Aorta (tissue), 5 donors: ENCODE measurements at places on chromosomes 2 and 18. TPM values are rescaled to one million over a fixed set of nuclear protein-coding genes. Genes with fewer than 3 reads are reported as not detected.

- H3K27ac ChIP-seq = no peak overlapping the region
- DNase-seq = no peak
- no peaks in the 10 kb centered on the region for H3K4me1 ChIP-seq
- H3K27me3 ChIP-seq = no peaks in the 10 kb centered on the region
- no peak overlapping the region for H3K4me3 ChIP-seq
Measured at GRCh38 chr2:183490914-183491313, 366.7 kb downstream of the NUP35 start.

DNA sequence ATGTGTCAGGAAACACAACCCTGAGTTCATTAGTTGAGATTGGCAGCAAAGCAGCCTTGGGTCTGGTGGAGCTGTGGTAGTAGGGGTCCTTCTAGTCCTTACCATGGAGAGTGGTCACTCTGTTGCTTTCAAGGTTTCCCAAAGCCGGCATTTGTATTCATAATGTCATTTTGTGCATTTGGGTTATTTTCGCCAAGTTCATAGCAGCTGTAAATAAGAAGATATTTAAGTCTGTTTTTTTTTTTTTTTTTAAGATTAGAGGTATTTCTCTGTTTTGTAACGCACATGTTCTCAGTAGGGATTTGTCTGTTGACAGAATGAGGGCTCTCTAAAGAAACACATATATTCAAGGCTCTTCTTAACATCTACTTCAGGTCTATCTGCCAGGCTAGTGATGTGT is 114.1 kb downstream of the PRPF40A start:
- no peak overlapping the region for H3K4me3 ChIP-seq
- H3K36me3 ChIP-seq = no peaks in the 10 kb centered on the region
- no peaks in the 10 kb centered on the region for H3K4me1 ChIP-seq
- H3K27ac ChIP-seq = no peak overlapping the region
- no peaks in the 10 kb centered on the region for H3K27me3 ChIP-seq
- no peak for DNase-seq

- H3K4me1 ChIP-seq = no peaks in the 10 kb centered on the region
- no peak for DNase-seq
- H3K4me3 ChIP-seq = peak overlapping the region; percentile 92
- peak overlapping the region; percentile 99 for H3K27ac ChIP-seq
- peaks cover 4% of the 10 kb centered on the region for H3K36me3 ChIP-seq
Measured at GRCh38 chr2:105338020-105338385, 663 bp downstream of the C2orf49 start.

DNA sequence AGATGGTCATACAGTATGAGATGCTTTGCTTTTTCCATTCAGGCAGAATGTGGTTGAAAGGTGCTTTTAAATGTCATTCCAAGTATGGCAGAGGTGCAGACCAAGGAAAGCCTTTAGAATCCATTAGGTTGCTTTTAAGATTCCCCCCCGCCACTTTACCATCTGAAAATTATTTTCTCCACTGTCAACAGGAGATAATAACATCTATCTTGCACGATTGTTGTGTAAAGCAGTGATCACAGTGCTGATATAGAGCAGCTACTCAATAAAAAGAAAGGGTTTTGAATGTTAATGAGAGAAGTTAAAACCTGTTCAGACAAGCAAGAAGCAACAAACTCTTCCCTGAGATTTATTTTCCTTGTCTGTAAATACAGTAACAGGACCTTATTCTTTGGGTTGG is 372.5 kb upstream of the GCFC2 start:
- H3K36me3 ChIP-seq = no peaks in the 10 kb centered on the region
- no peaks in the 10 kb centered on the region for H3K4me1 ChIP-seq
- no peak overlapping the region for H3K4me3 ChIP-seq
- no peaks in the 10 kb centered on the region for H3K27me3 ChIP-seq

DNA sequence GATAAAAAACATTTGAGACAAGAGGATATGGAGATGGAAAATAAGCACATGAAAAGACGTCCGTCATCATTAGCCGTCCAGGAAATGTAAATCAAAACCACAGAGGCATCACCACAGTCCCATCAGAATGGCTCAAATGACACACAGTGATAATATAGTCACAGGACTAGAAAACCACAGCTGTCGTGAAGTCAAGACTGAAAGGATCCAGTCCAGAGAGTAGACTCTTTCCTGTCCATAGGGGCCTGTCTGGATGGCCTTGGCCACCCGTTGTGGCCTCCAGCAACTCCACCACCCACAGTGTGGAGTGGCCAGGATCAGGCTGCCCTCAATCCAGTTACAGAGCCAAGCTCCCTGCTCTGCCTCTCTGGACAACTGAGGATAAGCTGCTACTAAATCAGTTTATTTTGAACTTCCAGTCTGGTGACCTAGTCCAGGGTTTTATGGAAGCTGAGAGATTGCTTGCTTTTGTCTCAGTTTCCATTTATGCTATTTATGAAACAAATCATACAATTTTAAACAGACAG is 60.4 kb downstream of the RHOB start:
- no peaks in the 10 kb centered on the region for H3K4me1 ChIP-seq
- no peak overlapping the region for H3K4me3 ChIP-seq
- no peaks in the 10 kb centered on the region for H3K36me3 ChIP-seq
- no peak overlapping the region for H3K27ac ChIP-seq

GRCh38 chr18:35158728-35159450 is 81.9 kb upstream of the ZNF397 start:
- H3K4me1 ChIP-seq = no peaks in the 10 kb centered on the region
- H3K36me3 ChIP-seq = no peaks in the 10 kb centered on the region
- no peak for DNase-seq

- no peak overlapping the region for H3K4me3 ChIP-seq
- no peak for DNase-seq
Measured at GRCh38 chr18:13892098-13892497, 23.2 kb downstream of the MC2R start.

- H3K27ac ChIP-seq = no peak overlapping the region
- H3K27me3 ChIP-seq = no peaks in the 10 kb centered on the region
- no peak for DNase-seq
- no peaks in the 10 kb centered on the region for H3K36me3 ChIP-seq
- peak overlapping the region; percentile 96 for H3K4me3 ChIP-seq
Measured at GRCh38 chr2:99181624-99182000, 628 bp downstream of the MRPL30 start.

DNA sequence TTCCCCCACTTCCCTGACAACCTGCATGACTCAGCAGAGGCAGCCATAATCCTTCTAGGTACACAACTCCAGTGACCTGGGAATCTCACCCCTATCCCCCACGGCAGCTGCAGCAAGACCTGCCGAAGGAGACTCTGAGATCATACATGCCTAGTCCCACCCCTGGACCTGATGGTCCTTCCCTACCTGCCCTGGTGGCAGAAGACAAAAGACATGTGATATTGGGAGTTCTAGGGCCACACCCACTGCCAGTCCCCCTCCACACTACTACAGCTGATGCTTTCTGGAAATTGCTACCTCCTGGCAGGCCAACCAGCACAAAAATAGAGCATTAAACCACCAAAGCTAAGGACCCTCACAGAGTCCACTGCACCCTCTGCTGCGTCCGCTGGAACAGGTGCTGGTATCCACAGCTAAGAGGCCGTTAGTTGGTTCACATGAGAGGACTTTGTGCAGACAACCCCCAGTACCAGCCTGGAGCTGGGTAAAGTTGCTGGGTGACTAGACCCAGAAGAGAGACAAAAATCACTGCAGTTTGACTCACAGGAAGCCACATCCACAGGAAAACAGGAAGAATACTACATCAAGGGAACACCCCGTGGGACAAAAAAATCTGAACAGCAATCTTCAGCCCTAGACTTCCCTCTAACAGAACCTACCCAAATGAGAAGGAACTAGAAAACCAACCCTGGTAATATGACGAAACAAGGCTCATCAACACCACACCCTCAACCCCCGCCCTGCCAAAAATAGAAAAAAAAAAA is 12.5 kb downstream of the MARCO start:
- H3K4me3 ChIP-seq = no peak overlapping the region
- H3K27me3 ChIP-seq = no peaks in the 10 kb centered on the region
- DNase-seq = no peak
- no peaks in the 10 kb centered on the region for H3K36me3 ChIP-seq

- H3K36me3 ChIP-seq = no peaks in the 10 kb centered on the region
- no peaks in the 10 kb centered on the region for H3K4me1 ChIP-seq
- no peak overlapping the region for H3K27ac ChIP-seq
- H3K4me3 ChIP-seq = no peak overlapping the region
- H3K27me3 ChIP-seq = no peaks in the 10 kb centered on the region
Measured at GRCh38 chr2:187504312-187504921, 49.8 kb downstream of the TFPI start.

DNA sequence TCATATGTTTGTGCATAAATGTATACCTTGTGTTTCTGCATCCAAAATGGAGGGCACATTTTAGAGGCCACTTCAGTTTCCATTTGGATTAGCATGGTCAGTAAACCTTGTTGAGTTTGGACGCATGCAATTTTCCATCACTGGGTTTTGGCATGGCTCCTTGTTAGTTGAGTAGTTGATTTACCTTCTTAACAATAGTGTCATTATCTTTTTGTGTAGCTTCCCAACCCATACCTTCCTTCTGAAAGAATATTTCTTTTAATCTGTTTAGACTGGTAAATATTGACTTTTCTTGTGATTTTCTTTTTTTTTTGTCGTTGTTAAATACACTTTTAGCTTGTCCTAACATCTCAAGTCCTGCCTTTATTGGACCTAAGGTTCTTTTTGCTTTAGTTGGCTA is 15.5 kb downstream of the RPIA start:
- no peaks in the 10 kb centered on the region for H3K36me3 ChIP-seq
- H3K27ac ChIP-seq = no peak overlapping the region
- DNase-seq = no peak
- no peaks in the 10 kb centered on the region for H3K27me3 ChIP-seq
- H3K4me3 ChIP-seq = no peak overlapping the region
- H3K4me1 ChIP-seq = no peaks in the 10 kb centered on the region

- H3K4me1 ChIP-seq = no peaks in the 10 kb centered on the region
- no peak overlapping the region for H3K27ac ChIP-seq
- H3K27me3 ChIP-seq = no peaks in the 10 kb centered on the region
- H3K4me3 ChIP-seq = no peak overlapping the region
Measured at GRCh38 chr2:46385786-46386577, 88.8 kb downstream of the EPAS1 start.

GRCh38 chr2:131126436-131126835 is 21.3 kb downstream of the PLEKHB2 start:
- H3K27me3 ChIP-seq = no peaks in the 10 kb centered on the region
- H3K36me3 ChIP-seq = peaks cover 10% of the 10 kb centered on the region
- no peak for DNase-seq
- no peak overlapping the region for H3K27ac ChIP-seq

GRCh38 chr2:49714454-49714853 is 560.1 kb upstream of the FSHR start:
- DNase-seq = no peak
- no peaks in the 10 kb centered on the region for H3K36me3 ChIP-seq
- H3K27me3 ChIP-seq = no peaks in the 10 kb centered on the region
- H3K27ac ChIP-seq = no peak overlapping the region
- H3K4me3 ChIP-seq = no peak overlapping the region

DNA sequence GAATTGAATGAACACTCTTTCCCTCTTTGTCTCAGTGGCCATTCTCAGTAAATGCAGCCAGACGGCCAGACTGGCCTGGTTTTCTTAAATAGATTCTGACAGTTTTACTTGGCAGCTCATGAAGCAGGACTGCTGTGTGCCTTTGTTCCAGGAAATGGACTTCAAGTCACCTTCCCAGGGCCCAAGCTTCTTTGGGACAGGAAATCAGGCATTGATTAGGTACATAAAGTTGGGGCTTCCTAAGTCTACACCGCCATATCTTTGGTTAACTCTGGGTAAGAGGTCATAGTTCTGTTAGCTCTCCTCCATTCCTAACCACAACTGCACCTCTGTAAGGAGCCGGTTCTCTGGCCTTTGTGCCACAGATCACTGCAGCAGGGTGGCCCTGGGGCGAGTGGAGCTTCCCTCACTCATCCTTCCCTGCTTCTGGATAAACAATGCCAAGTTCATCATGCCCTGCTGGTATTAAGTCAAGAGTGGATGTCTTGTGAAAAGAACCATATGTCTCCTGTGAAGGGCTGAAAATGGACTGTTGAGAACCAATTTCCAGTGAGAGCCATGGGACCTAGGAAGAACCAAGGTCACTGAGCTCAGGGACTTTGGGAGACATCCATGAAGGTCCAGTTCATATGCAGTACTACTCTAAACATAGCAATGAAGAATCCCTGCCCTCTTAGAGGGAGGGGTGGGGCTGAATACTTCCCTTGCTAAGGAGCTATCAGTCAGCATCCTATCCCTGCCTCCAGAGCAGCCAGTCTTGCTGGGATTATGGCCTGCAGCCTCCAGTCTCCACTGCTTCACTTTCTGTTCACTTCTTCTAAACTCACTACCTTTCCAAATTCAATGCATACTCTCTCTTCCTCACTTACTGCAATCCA is 122.6 kb upstream of the XPO1 start:
- no peaks in the 10 kb centered on the region for H3K4me1 ChIP-seq
- H3K36me3 ChIP-seq = no peaks in the 10 kb centered on the region
- H3K27me3 ChIP-seq = no peaks in the 10 kb centered on the region
- no peak overlapping the region for H3K27ac ChIP-seq
- no peak overlapping the region for H3K4me3 ChIP-seq

DNA sequence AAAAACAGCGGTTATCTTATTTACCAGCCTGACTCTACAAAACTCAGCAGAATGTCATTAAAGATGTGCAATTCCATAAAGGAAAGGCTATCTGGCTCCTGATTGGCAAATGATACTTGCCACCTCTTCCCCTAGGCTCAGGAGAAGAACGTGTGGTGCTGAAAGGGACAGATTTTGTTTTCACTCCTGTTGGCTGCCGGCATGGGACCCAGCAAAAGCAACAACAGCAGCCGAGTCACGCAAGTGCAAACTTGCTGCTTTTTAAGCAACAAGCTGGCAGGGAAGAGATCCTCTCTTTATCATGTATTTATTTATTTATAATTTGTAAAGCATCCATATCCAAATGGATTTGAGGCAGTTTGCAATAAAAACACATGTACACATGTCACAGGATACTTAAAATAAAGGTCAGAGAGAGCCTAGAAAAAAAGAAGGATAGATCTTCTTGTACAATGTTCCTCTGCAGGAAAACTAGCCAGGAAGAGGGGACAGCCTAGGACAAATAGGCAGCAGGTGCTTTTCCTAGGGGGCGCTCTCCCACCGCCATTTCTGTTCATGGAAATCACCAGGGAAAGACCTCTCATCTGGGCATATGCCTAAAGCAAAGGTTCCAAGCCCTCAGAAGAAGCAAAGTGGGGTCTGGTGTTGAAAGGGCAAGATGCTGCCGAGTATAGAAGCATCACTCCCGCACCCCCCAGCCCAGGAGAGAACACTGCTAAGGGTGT is 799.3 kb downstream of the BCL11A start:
- DNase-seq = no peak
- H3K36me3 ChIP-seq = no peaks in the 10 kb centered on the region
- H3K4me1 ChIP-seq = no peaks in the 10 kb centered on the region
- no peaks in the 10 kb centered on the region for H3K27me3 ChIP-seq
- no peak overlapping the region for H3K27ac ChIP-seq

GYPC gene
- 91.2 TPM for total RNA-seq

HOXD1 gene
- total RNA-seq = 1.1 TPM

UGT1A5 gene
- not detected for total RNA-seq

POTEI gene
- 0.26 TPM for total RNA-seq

RAD51AP2 gene
- total RNA-seq = not detected

TMEM37 gene
- 5.2 TPM for total RNA-seq

CCL20 gene
- 0.45 TPM for total RNA-seq

IL1RL2 gene
- 0.54 TPM for total RNA-seq

TAF4B gene
- 3.9 TPM for total RNA-seq

ACTR1B gene
- 70.6 TPM for total RNA-seq

C2orf15 gene
- total RNA-seq = not detected

DNAJC10 gene
- 131 TPM for total RNA-seq

FNDC4 gene
- 18.6 TPM for total RNA-seq

NOL4 gene
- not detected for total RNA-seq

R3HDM1 gene
- total RNA-seq = 31.5 TPM
